ENCODE measurements at places on chromosomes 11 and 22.

GRCh38 chr11:77400271-77400670 is 73.6 kb downstream of the PAK1 start:
- no peak for DNase-seq

DNA sequence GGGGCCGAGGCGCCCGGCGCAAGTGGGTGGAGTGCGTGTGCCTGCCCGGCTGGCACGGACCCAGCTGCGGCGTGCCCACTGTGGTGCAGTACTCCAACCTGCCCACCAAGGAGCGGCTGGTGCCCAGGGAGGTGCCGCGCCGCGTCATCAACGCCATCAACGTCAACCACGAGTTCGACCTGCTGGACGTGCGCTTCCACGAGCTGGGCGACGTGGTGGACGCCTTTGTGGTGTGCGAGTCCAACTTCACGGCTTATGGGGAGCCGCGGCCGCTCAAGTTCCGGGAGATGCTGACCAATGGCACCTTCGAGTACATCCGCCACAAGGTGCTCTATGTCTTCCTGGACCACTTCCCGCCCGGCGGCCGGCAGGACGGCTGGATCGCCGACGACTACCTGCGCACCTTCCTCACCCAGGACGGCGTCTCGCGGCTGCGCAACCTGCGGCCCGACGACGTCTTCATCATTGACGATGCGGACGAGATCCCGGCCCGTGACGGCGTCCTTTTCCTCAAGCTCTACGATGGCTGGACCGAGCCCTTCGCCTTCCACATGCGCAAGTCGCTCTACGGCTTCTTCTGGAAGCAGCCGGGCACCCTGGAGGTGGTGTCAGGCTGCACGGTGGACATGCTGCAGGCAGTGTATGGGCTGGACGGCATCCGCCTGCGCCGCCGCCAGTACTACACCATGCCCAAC is 14.1 kb upstream of the MIEF1 start:
- DNase-seq = no peak

DNA sequence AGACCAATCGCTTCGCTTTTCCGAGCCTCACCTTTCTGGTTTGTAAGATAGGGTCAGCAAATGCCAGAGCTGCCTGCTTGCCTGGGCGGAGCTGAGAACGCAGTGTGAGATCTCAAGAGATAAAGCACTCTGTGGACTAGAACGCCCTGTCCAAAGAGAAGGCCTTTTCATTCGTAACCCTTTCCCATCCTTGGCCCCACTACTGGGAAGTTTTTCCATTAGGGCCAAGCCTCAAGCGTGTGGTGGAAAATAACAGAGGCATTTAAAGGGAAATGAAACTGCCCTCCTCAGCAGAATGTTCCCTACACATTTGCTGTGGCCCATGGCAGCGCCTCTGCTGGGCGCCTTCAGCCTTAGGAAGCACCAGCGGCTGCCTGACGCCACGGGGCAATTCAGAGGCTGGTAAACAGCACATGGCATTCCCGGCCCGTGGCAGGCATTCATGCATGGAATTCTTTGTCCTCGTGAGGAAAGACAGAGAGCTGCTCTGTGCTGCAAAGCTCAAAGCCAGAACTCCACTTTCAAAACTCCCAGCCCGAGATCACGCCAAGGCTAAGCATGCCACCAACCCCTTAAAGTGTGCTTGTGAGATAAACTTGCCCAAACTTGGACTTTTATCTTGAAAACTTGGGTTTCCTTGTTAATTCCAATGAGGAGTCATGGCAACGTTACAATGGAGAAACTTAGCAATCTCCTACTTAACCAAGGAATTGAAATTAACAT is 38.1 kb downstream of the AHNAK start:
- no peak for DNase-seq

DNA sequence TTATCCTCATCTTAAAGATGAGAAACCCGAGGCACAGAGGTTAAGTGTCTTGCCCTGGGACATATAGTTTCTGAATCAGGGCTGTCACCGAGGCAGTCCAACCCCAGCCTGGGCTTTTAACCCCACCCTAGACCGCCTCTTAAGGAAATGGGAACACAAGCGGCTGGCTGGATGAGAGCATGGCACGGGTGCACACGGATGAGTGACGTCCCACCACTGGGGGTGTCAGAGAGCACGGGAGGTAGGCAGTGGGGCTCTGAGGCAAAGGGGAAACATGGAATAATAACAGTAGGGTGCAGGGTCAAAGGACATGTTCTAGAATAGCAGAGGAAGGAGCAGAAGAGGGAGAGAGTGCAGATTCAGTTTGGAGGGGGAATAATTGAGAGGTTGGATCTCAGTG is 22.3 kb downstream of the PPFIBP2 start:
- no peak for DNase-seq

- DNase-seq = no peak
Observed at GRCh38 chr22:28246397-28246796, 327.3 kb upstream of the PITPNB start.

DNA sequence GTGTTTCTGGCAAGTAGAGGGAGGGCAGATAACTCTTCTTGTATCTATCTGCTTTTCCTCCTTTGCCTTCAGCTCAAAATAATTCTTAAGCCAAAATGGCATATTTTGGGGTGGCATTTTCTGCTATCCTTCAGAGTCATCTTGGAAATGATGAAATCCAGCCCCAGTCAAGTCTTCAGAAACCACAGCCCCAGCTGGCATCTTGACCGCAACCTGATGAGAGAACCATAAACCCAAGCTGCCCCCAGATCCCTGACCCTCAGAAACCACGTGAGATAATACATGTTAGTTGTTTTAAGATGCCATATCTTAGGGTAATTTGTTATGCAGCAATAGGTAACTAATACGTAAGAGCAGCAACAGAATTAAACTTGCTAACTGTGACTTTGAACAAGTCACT is 15.1 kb upstream of the PAMR1 start:
- DNase-seq = no peak

DNA sequence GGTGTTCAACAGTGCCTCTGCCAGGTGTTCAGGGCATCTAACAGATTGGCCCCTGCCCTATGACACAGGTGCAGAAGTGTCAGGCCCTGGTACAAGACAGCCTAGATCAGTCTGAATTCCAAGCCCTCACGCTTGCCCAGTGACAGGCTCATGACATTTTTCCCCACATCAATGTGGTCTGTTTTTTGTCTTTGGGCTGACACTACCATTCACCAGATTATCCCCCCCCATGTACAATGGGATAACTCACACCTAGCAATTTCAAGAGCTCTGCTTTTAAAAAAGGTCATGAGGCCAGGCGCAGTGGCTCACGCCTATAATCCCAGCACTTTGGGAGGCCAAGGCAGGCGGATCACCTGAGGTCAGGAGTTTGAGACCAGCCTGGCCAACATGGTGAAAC is 155.5 kb upstream of the PITPNB start:
- DNase-seq = no peak

GRCh38 chr11:64218628-64219353 is 7.2 kb downstream of the TRPT1 start:
- no peak for DNase-seq

DNA sequence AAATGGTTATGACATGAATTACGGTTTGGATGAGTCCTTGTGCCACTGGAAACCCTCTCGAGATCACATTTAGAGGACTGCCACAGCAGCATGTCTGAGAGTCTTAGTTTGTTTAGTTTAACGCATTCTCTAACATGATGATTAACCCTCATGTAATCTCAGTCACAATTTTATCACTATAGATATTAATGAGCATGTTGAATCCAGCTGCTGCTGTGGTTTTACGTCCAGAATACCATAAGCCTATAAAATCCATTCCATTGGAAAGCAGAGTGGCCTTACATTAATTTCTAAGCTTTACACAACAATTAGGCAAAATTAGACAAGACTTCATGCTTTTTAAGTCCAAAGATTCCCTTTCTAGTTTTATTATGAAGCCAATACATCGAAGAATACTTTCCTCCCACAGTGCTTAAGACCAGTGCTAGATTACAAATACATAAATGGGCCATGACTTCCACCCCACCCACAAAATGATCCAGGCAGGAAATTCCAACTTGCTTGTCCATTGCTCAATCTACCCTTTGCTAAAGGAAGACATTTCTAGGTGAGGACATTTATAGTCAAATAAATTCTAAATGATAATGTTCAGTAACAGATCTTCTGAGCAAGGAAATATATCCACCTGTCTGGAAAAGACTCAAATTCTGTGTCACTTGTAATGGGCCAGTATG is 3.5 kb upstream of the ELMOD1 start:
- DNase-seq = no peak

GRCh38 chr22:31104869-31105268 is 2.5 kb downstream of the SELENOM start:
- no peak for DNase-seq

DNA sequence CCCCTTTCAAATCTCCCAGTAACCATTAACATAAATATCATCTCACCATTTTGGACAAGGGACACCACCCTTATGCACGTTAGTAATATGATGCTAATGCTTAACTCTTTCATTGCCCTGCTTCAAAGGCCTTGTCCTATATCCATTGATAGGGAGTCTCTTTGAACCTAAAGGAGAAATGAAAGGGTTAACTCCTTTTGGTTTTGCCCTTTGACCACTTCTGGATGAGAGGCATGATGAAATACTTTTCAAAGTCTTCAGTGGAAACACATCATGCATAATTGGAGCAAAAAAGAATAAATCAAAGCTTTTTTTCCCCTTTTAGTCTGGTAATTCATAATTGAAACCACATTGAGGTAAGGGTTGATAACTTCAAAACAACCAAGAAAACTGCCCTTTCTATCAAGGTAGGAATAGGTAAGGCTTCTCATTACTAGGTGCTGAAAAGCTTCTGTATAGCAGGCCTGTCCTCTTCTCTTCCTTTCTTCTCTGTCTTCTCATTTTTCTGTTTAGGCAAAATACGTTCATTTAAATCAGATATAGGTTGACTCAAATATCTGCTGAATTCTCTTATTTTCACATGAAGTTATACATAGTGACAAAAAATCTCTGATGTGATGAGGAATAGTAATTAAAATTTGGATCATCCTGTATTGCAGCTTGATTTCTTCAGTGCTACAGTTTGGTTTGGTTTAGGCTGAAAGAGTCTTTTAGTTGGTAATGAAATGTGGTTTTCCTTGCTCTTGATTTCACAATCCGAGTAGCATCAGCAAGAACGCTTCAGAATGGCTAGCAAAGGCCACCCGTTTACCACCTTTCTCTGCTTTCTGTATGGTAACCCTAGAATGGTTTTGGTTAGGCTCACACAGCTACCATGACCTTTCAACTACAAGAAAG is 94.8 kb downstream of the EXT2 start:
- DNase-seq = no peak

DNA sequence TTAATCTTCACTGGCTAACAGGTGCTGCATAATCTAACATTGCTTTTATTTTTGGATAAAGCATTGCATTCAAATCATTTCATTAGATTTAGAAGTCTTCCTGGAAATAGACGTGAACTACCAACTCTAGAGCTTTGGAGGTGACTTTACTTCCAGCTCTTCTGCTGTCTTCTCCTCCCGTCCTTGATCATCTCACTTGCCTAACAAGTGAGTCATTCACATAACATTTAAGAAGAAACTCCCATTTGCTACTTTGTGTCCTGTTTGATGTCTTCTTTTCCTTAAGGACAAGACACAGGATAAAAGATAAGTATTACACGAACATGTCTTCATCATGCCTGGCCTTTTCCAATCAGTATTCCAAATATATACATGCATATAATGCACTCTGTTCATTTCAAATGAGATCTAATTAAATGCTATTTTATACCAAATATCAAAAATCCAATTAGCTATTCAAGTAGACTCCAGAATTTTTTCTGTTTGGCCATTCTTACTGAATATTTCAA is 88.3 kb downstream of the BDNF start:
- DNase-seq = no peak

GRCh38 chr11:122096272-122097112 is 19.5 kb downstream of the BLID start:
- DNase-seq = no peak

GRCh38 chr22:27756212-27756660 is 45.3 kb downstream of the MN1 start:
- no peak for DNase-seq

DNA sequence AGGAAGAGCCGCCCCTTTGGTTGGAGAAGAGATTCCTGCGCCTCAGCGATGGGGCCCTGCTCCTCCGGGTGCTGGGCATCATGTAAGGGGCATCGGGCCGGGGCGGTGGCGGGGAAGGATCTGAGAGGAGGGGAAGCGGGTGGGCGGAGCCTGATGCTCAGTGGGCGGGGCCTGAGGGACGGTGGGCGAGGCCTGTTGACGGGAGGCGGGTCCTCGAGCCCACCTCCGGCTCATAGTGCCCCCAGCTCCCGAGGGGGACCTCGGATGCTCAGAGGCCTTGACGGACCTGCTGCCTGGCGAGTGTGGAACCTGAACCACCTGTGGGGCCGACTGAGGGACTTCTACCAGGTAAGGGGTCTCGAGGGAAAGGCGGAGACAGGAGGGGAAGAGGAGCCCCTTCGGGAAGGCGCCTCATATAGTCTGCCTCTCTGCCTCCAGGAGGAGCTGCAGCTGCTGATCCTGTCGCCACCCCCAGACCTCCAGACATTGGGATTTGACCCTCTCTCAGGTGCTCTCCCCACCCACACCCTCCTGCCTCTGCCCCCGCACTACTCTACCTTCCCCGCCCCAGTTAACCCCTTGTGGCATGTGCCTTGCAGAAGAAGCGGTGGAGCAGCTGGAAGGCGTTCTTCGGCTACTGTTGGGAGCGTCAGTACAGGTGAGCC is 799 bp downstream of the CCDC88B start:
- peak; percentile 85 for DNase-seq

Measured in activated CD4-positive, alpha-beta T cell treated with anti-CD3 and anti-CD28 coated beads, Interleukin-2, amount 50 U/mL, for 16 hours (primary cell).